ENCODE measurements at places on chromosomes 6 and 20.

DNA sequence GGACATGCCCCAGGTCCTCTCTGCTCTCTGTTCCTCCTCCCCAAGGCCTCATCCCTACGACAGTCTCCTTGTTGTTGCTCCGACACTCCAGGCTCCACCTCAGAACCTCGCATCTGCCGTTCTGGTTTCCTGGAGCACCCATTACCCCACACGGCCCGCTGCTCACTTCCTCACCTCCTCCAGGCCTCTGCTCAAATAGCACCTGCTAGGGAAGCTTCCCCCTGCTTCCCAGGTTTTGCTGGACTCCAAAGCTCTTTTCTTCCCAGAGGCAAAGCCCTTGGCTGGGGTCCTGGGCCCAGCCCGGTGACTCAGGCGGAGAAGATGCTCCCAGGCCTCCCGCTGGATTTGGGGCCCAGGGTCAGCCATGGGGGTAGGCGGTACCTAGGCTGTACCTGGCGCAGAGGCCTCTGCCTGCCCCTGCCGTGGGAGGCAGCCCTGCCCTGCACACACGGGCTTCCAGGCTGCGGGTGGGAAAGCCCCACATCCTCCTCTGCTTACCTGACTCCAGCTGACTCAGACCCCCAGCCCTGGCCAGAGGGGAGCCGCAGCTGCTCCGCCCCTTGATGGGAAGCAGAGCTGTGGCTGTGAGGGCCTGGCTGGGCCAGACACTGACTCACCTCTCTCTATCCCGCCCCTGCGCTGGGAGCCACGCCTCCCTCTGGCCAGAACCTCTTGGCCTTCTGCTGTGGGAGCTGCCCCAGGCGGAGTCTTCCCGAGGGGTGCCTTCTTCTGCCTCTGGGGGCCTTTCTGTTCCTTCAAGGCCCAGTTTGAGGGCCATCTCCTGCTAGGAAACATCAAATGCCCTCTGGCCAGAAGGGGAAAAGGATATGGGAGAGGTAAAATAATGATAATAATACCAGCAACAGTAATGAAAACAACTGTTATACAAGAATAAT is 130.5 kb downstream of the CEBPB start:
- no peak for DNase-seq

DNA sequence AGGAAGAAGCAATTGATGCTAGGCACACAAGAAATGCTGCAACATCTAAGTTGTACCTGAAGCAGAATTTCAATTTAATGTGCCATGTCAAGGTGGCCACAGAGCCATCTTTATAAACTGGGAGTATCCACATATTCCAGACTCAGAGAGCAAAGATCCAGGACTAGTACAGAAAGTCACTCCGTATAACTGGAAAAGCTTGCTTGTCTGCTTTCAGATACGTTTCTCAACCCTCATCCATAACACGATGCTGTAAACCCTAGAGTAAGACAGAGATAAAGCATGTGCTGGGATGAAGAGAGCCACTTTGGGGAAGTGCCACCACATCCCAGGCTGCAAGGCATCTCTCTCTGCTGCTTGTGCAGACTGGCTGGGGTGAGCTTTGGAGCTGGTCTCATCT is 134.7 kb downstream of the PACRG start:
- no peak for DNase-seq

- DNase-seq = no peak
Observed at GRCh38 chr6:42137194-42137753, 5.1 kb downstream of the C6orf132 start.

DNA sequence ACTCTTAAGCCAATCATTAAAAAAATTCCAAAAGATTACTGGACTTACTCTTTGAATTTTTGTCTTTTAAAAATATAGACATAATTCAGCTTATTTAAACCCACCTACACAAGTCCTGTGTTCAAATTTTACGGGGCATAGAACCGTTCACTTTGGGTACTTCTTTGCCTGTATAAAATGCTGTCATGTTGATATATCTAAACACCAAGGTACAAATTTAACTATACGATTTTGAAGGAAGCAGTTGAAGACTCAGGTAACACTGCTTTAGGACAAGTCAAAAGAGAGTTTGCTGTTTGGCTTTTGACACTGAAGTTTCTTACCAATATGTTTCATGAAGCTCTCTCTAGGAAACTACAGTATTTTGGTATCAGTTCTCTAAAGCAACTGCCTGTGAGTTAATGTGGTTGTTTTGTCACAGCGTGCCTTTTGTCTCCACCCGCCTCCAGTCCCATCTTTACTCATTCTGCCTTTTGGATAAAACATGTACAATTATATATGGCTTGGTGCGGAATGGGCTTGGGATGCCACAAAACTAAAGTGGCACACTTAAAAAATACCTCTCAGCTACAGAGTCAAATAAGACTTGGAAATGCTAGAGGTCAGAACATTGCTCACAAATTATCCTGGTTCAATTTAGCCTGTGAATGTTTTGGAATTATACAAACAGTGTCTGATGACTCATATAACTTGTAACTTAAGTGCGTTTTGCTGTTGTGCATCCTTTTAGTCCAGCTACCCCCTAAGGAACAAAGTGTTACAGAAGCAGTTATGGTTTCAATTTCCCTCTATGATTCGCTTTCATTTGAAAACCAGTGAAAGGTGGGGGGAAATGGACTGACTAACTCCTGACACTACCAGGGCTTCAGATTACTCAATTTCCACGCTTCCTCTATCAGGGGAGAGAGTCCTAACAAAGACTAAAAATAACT is 38.7 kb downstream of the RGS17 start:
- no peak for DNase-seq

DNA sequence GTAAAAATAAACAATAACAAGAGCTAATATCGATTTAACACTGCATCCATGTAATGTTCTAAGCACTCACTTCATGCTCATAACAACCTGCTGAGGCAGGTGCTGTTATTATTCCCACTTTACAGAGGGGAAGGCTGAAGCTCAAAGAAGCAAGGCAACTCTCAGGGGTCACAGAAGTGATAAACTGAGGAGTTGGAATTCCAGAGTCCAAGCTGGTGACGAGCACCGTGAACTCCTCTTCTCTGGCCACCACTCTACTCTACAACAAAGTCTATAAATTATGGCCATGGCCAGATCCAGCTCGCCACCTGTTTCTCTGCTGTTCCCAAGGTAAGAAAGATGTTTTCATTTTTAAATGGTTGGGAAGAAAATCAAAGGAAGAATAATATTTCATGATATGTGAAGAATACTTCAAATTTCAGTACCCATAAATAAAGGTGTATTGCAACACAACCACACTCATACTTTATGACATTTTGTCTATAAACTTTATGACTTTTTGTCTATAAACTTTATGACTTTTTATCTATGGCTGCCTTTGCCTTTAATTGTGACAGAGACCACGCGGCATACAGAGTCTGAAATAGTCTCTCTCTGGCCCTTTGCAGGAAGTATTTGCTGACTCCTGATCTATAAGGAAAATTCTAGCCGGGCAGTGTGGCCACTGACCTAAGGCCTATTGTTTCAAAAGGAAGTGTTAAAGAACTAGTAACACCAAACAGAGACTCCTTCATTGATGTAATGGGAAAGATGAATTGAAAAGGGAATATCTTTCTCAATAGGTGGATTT is 113.2 kb upstream of the KCNG1 start:
- no peak for DNase-seq

- no peak for DNase-seq
Observed at GRCh38 chr20:39660965-39661364, 698.8 kb downstream of the DHX35 start.

- DNase-seq = no peak
Observed at GRCh38 chr6:101117393-101118135, 236.4 kb upstream of the ASCC3 start.

GRCh38 chr6:43699564-43700186 is 12.1 kb upstream of the MRPS18A start:
- no peak for DNase-seq

- no peak for DNase-seq
Observed at GRCh38 chr6:98782772-98783171, 51.6 kb upstream of the POU3F2 start.

GRCh38 chr20:38129893-38130609 is 35.0 kb downstream of the TGM2 start:
- DNase-seq = no peak

DNA sequence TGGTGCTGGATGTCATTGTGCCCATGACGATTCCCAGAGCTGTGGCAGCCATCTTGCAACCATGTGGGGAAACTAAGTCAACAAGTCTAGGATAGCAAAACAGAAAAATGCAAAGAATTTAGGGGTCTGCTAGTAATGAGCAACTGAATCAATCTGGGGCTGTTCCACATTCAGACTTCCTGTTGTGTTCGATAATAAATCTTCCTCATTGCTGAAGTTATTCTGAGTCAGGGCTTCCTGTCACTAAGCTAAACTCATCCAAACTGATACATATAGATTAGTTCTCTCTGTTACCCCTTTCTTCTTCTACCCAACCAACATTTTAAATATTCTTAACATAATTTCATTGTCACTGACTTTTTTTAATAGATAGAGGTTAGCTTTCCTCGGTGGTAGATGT is 205.9 kb downstream of the HACE1 start:
- no peak for DNase-seq

GRCh38 chr6:31651602-31652191 is 764 bp downstream of the BAG6 start:
- DNase-seq = peak; percentile 66

GRCh38 chr6:161242779-161243693 is 30.8 kb downstream of the AGPAT4 start:
- no peak for DNase-seq

DNA sequence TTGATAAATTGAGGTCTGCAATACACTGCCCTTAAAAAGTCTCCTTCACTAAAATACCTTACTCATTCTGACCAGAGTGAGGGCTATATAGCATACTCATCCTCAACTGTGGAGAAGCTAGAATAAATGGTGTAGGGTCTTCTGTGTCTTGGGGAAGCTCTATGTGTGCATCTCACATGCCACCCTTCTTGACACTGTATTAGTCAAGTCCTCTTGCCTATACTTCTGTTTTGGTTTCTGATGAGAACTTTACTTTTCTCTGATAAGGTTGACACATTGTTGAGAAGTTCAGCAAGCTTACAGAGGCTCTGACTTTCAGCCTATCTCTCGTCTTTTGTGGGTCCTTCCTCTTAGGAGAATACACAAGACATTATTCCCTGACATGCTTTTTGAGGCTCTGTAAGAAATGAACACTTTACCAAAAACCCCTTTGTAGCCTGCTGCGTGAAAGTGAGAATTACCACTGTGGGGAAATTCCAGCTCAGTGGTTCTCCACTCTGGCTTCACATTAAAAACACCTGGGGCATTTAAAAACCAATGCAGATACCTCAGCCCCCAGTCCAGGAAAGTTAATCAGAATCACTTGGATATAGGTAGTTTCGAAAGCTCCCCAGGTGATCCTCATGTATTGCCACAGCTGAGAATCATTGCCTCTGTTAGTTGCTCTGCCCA is 372.1 kb upstream of the HS3ST5 start:
- no peak for DNase-seq

DNA sequence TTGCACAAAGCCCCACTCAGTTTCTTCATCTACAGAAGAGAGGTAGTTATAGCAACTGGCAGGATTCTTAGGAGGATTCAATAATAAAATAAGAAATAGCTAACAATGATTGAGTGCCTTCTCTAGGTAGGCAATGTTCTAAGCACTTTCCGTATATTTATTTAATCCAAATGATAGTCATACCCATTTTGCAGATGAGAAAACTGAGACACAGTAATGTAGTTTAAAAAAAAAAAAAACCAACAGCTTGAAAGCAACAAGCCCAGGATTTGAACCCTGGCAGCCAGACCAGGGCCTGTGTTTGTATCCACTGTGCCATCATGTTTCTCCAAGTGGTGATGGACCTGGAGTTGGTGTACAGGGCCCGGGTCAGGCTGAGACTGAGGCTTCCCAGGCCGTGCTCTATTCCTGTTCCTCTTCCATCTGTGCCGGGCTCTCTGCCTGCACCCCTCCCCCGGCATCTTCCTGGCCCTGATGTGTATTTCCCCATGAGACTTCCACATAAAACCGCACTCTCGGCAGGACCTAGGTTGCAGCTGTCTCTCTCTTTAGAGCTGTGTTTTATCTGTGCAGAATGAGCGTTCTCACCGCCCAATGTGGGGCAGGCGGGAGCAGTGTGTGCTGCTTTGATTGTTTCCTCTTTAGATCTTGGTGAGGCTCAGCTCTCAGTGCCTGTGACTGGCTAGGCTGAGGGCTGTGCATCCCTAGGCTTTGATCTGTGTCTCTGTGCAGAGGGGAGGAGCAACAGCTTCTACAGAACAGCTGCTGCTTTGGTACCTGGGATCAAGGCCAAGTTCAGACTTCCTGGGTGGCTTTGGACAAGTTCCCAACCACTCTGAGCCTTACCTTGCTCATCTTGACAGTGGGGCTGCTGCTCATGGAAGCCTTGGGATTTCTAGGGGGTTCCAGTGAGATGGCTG is 49.5 kb downstream of the TOX2 start:
- no peak for DNase-seq

DNA sequence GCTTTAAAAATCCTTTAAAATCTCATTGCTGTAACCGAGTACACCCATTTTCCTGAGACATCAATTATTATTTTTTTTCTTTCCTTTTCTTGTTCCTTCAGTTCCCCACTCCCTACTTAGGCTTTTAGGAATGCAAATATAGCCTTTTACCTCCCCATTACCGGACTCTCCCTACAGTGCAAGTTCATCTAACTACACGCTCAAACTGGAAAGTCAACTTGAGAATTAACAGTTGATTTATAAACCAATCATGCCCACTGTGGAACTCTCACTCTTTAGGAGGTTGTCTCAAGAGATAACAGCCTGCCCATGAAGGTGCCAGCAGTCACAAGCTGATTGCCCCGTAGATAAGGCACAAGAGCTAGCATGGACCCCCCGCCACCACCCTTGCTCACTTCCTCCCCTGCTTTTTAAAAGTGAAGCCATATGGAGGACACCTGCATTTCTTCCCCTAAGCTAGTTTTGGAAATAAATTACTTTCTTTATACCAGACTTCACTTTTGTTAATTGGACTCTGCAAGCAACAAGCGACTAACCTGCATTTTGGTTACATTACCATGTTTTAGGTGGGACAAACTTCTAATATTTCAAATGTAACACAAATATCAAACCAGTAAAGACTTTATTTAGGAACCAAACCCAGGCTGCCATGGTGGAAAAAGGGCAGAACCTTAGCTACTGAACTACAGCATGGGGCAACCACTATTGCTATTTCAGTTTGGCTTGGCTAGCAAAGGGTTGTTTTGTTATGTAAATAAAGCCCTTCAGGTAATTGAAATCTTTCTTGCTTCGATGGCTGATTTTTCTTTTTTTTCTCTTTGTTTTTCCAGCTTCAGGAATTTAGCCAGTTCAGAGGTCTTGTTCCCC is 34.9 kb downstream of the UBD start:
- DNase-seq = no peak

DNA sequence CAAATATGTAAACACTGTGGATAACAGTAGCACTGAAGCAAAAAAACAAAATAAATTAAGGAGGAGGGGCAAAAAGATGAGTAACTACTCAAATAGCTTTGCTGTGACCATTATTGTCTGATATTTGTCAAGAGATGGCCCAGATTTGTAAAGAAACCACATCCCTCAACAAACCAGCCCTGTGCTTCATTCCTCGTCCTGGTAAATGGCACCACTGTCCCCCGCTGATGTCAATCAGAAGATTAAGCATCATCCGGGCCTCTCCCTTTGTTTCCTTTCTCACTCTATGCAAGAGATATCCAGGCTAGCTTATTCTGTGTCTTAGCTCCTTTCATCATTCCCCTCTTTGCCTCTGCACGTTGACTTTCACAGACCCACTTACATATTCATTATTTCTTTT is 259.0 kb downstream of the SYNE1 start:
- DNase-seq = no peak

GRCh38 chr20:62297449-62298227 is 5.2 kb upstream of the ADRM1 start:
- no peak for DNase-seq

All from frontal cortex (tissue), 4 donors.